Right cardiac atrium (tissue), 5 donors: ENCODE measurements at places on chromosomes 4 and X. TPM values are rescaled to one million over a fixed set of nuclear protein-coding genes. Genes with fewer than 3 reads are reported as not detected.

DUSP9 gene
- total RNA-seq: 0.14 TPM

HGFAC gene
- total RNA-seq: 0.31 TPM

CXCL10 gene
- total RNA-seq: not detected

ZNF157 gene
- 0.09 TPM for total RNA-seq

P2RY10 gene
- 0.57 TPM for total RNA-seq

HPSE gene
- total RNA-seq: 2.3 TPM

IL13RA1 gene
- total RNA-seq: 21.8 TPM

MORF4L2 gene
- 230 TPM for total RNA-seq

UGT2B15 gene
- total RNA-seq: not detected

GAGE1 gene
- not detected for total RNA-seq

ZNF630 gene
- total RNA-seq: 2.9 TPM

COX18 gene
- 16.0 TPM for total RNA-seq

DNA sequence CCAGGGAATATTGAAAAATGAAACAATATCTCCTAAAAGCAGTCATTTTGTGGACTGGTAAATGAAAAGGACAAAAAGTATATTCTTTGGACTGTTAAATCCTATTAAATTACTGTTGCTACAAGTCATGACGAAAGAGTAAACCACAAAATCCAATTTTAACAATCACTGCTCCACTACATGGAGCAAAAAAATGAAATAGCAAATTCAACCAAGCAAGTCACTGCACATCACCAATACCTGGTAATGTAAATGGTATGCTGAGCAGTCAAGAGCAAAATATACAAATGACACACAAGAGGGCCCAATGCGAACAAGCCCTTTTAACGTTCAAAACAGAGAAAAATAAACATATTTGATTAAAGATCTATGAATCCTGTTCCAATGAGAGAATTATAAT lies 126.2 kb downstream of the KLHL13 start:
- DNase-seq: no peak

GRCh38 chrX:125293850-125294780 lies 25.6 kb upstream of the TEX13C start:
- no peak for DNase-seq

- no peak for DNase-seq
Measured at GRCh38 chrX:150200820-150201287, 162.3 kb upstream of the MAMLD1 start.

GRCh38 chr4:184016759-184017668 lies 111.9 kb downstream of the STOX2 start:
- no peak for DNase-seq

GRCh38 chrX:19372547-19373331 lies 29.0 kb downstream of the PDHA1 start:
- no peak for DNase-seq

DNA sequence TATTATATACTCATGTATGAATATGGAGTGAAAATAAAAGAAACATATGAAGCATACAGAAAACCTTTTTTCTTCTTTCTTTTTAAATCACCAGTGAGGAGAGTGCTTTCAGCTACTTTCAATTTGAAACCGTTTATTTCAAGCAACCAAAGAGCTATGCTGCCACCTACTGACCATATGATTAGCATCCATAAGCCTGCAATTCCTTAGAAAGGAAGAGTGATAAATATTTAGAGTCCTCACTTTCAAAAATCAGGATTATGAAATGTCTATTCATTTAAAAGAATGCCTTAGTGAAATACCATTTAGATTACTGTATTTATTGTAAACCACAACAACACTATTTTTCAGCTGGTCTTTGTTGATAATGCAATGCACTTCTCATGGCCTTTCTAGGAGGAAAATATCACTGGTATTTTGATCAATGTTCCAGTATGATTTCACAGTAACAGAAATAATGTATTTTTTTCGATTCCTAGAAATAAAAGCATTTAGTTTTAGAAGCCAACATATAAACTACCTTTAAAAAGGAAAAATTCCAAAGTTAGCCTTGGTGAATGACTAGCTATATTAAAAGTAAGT lies 667.6 kb downstream of the PCDH18 start:
- no peak for DNase-seq

DNA sequence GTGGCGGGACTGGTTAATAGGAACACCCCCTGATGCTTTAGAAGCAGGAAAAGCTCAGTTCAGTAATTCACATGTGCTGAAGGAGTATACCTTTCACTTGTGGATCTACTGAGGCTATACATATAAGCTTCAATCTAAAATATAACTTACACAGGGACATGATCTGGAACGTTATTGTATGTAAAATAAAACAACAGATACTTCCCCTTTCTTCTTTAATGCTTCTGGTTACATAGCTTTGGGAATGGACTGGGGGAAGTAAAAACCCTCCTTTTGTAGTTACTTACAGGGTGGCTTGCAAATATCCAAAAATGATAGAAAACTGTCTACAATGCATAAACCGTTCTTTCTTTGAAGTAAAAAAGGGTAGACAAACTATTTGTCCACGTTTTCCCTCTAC lies 1.9 kb downstream of the FGG start:
- DNase-seq: no peak

GRCh38 chr4:105327956-105328355 lies 145.9 kb downstream of the PPA2 start:
- DNase-seq: no peak

DNA sequence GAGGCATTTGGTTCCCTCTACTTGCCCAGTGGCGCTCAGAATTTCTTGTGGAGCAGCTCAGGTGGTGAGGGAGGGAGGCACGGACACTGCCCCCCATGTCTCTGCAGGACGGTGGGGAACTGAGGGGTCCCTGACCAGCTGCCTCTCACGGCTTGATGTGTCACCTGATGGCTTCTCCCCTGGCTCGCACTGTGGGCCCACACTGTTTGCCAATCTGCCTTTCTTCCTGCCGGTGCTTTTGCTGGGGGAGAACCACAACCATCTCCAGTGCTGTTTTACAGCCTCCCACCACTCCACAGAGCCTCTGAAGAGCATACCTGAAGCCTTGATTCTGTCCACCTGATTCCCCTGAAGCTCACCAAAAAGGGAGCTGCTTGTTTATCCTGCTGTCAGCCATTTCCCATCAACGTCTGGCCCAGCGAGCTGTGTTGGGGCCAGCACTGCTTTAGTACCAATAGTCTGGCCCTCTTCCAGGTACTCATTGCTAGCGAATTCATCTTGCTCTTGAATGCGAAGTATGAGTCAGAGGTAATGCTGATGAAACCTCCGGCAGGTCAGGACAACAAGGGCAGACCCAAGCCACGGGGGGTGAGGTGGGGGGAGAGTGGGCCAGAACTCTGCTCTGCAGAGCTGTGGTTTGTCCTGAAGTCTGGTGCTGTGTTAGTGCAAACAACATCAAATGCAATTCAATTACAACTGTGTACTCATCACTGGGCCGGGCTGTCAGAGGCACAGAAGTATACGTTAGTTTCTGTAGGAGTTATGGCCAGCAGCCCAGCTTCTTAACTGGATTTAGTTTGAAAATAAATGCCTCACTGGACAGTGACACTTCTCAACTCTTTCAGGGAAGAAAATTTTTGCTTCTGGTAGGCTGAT lies 208.3 kb upstream of the JADE1 start:
- peak; percentile 62 for DNase-seq

DNA sequence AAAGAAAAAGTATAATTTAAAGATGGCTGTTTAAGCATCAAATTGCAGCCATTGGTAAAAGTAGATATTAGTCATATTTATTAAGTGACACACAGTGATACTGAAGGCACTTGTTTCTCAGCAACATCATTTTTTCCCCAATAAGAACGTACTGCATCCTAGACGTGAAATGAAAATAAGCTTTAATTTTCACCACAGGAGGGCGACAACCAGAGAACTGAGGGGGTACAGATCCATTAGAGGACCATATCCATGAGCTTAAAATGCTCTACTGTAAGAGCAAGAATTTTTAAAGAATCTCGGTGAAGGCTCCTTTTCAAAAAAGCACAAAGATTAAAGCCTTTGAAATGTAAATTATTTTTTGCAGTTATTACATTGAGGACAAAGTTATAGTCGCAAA lies 33.4 kb downstream of the FRG1 start:
- no peak for DNase-seq

GRCh38 chr4:126794363-126794762 lies 838.4 kb upstream of the INTU start:
- no peak for DNase-seq

DNA sequence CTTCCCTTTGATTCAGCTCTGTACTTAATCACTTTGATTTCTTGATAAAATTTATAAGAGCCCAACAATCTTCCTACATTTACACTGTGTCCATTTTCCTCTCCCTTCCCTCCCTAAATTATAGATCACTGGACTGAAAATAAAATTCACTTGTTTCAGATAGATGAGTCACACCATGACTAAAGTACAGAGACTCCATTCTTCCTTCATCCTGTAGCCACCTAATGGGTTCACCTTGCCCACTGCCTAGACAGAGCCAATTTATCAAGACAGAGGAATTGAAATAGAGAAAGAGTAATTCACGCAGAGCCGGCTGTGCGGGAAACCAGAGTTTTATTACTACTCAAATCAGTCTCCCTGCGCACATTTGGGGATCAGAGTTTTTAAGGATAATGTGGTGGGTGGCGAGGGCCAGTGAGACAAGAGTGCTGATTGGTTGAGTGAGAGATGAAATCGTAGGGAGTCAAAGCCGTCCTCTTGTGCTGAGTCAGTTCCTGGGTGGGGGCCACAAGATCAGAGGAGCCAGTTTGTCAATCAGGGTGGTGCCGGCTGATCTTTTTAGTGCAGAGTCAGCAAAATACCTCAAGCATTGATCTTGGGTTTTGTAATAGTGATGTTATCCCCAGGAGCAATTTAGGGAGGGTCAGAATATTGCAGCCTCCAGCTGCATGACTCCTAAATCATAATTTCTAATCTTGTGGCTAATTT lies 71.3 kb upstream of the MED14 start:
- no peak for DNase-seq

DNA sequence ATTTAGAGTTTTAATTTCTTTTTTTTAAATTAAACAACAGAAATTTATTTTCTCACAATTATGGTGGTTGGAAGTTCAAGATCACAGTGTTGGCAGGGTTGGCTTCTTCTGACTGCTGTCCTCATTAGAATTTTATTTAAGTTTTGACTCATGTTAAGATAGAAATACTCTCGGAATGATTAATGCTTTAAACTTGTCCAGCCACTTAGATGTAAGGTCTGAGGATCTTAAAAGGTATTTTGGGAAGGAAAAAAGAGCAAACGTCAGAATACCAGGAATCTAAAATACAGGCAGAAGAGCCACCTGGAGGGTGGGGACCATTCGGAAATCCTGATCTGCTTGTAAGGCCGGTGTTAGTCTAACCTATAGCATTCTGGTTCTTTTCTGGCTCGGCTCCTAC lies 423.0 kb upstream of the MAGEB2 start:
- no peak for DNase-seq

DNA sequence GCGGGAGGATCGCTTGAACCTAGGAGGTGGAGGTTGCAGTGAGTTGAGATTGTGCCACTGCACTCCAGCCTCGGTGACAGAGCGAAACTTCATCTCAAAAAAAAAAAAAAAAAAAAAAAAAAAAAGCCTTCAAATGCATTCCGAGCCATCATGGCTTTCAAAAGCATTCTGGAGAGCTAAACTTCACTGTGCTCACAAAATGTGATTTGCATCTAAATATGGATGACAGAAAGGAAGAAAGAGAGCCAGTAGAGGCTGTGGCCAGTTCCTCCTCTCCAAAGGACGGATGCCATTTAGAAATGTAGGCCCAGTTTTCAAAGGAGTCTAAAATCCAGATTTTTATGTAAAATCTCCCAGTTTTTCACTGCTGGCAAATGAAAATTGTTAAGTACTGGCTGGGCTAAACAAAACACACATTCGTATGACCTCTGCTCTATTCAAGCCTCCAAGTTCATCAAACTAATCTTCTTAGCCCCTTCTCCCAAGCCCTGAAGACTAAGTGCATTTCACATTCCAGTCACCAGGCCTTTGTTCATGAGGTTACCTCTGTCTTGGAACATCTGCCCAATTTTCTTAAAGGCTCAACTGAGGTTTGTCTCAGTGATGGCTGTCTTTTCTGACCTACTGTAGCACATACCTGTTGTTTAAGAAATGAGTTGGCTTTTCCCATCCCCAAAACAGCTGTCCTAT lies 22.0 kb downstream of the SLC25A43 start:
- DNase-seq: no peak

DNA sequence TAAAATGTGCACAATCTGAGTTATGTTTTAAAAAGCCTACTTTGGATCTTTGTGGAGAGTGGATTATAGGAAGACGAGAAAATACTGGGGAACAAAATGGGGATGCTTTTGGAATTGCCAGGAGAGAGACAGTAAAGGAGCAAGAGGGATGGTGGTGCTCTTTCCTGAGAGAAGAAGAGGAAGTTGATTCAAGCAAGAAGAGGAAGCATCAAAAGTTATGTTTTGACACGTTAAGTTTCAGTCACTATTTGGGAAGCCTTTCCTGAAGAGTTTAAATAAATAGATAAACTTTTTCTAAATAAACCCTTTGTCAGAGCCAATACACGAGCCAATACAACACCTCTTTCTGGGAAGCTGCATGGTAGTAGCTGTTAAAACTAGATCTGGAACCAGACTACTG lies 394.1 kb downstream of the GALNTL6 start:
- no peak for DNase-seq

DNA sequence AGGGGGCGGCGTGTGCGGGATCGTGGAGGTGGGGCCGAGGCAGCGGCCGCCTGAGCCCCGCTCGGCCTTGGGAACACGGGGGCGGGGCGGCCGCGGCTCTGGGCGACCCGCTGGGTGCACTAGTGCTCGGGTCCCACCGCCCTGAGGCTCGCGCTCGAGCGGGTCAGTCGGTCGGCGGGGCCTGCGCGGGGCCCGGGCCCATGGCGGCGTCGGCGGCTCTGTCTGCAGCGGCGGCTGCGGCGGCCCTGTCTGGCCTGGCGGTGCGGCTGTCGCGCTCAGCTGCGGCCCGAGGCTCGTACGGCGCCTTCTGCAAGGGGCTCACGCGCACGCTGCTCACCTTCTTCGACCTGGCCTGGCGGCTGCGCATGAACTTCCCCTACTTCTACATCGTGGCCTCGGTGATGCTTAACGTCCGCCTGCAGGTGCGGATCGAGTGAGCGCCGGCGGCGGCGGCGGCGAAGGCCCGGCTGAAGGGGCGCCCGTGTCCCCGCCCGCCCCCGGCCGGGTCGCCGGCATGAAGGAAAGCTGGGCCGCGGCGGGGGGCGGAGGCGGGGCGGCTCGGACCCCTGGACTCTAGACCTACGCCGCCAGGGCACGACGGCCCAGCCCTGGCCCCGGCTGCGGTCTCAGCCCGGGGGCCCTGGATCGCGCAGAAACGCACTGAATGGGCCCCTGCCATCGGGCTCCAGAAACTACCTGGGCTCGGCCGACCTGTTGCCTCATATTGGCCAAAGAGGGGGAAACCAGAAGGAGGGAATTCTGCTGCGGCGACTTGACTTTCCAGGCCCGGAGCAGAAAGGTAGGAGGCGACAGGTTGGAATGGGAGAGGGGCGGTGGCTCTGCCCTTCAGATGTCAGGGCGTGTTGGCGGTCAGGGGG lies at the start of gene SMIM10L2A:
Gene SMIM10L2A (plus strand): TSS at position 13 of the 878 bp plus-strand sequence. CDS start 188 bp downstream, at position 201.
- DNase-seq: no peak

DNA sequence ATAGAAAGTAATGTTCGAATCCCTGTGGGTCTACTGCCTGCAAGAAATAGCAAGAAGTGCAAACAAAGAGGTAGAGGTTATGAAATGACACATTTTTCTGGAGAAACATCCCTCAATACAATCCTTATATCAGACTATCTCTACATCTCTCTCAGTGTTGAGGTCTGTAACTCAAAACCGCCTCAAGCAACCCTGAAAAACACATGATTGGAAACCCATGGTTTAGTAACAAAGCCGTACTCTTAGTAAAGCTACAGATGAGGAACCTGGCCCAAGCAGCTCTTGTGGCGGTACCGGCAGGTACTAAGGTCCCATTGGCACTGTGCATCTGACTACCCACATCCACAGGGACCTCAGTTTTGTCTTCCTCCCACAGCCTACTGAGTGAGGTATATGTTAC lies 53.9 kb downstream of the IRF2 start:
- DNase-seq: no peak

GRCh38 chr4:128358231-128358912 lies 70.8 kb upstream of the PGRMC2 start:
- no peak for DNase-seq
